Neural progenitor cell (in vitro differentiated cells): ENCODE measurements at places on chromosomes 5 and 9.

DNA sequence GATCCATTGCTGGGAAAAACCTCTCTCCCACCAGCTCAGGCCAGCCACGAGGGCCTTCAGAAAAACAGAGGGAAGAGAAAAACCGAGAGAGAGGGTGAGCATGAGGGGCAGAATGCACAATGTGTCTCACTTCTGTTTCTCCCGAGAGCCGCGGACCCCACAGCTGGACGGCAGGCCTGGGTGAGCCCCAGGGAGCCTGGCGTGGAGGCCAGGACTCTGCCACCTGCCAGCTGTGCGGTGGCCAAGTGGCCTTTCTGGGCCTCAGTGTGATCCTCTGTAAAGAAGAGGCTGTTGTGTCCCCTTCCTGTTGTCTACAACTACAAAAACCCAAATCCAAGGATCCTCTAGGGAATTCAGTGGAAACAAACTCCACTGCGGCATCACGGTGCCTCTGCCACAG lies 179.3 kb downstream of the PAX5 start:
- DNase-seq: no peak

- DNase-seq: no peak
Measured at GRCh38 chr5:153187503-153187902, 303.0 kb upstream of the GRIA1 start.

DNA sequence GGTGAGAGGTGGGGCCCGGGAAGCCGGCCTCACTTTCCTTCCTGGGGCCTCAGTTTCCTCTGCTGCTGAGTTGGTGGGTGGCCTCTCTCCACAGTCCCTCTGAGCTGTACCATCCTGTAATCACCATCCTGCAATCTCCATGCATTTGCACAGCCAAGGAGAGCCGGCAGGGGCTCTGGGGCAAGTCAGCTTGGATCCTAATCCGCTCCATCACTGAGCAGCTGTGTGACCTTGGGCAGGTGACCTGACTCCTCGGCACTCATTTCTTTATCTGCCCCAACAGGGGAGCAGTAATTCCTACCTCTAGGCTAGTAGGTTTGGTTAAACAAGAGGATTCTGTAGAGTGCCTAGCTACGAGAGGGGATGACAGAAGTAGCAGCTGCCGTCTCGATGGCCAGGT lies 88.2 kb upstream of the ZNF618 start:
- DNase-seq: peak; percentile 56

- DNase-seq: peak; percentile 69
Measured at GRCh38 chr5:138752341-138752950, 779 bp upstream of the CTNNA1 start.

DNA sequence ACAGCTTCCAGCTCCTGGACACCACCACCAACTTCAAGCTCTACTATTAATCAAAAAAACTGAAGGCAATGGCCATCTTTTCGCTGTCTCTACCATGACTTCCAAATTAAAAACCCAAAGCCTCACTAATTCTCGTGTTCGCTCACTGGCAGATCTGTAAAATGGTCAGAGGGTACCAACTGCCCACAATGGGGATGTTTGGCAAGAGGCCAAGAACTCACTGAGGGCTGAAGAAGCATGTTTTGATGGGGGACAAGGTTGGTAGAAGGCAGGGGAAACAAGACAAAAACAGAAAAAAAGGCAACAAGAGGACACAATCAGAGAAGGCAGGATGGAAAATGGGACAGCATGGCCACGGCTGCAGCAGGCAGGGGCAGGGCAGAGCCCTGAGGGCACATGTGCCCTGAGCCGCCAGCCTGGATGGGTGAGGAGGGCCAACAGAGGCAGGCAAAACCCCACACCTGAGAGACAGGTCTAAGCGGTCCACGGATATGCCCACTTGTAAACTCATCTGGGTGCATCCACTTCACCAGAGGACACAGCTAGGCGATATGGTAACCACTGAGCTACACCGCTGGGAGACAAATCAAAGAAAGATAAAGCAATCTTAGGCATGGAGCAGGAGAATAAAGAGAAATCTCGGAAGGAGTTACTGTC lies 50.3 kb downstream of the PFDN1 start:
- DNase-seq: no peak

DNA sequence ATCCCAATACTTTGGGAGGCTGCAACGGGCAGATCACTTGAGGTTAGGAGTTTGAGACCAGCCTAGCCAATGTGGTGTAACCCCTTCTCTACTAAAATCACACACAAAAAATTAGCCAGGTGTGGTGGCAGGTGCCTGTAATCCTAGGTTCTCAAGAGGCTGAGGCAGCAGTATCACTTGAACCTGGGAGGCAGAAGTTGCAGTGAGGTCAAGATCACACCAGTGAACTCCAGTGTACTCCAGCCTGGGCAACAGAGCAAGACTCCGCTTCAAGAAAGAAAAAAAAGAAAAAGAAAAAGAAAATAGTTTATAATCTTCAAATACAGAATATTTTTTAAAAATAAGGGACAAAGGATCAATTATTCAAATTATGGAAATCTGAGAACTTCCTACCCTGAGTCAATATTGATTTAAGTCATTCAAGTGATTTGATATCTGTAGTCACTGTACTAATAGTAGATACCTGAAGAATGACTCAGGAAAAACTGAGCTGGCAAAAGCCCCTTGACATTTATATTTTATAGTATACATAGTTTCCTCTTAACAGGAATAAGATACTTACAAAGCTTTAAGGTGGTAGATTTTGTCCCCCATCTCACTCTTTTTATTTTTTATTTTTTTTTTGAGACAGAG lies 61.8 kb downstream of the PTBP3 start:
- DNase-seq: no peak

GRCh38 chr5:174145091-174145490 lies 99.6 kb downstream of the NSG2 start:
- DNase-seq: no peak

- DNase-seq: no peak
Measured at GRCh38 chr9:89212171-89212570, 33.6 kb upstream of the SHC3 start.

- no peak for DNase-seq
Measured at GRCh38 chr5:63987053-63987452, 24.8 kb upstream of the HTR1A start.

DNA sequence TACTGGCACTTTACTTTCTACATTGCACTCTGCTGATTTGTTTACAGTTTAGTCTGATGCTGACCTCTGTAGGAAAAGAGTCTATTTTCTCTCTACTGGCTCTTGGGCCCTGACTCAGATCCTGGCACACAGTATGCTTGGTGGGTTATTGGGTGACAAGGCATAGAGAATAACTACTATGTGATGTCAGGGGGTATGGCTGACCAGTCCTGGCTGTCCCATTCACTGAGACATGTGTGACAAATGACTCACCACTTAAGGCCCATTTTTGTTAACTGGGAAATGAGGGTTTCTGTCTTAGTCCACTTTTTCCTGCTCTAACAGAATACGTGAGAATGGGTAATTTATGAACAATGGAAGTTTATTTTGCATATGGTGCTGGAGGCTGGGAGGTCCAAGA lies 66.4 kb downstream of the DAPK1 start:
- no peak for DNase-seq

- no peak for DNase-seq
Measured at GRCh38 chr5:81222285-81222684, 10.8 kb upstream of the CKMT2 start.

- no peak for DNase-seq
Measured at GRCh38 chr9:75084081-75084672, 3.8 kb downstream of the NMRK1 start.

GRCh38 chr5:54341971-54342370 lies 31.6 kb upstream of the ARL15 start:
- DNase-seq: no peak

- DNase-seq: no peak
Measured at GRCh38 chr9:14433351-14434157, 119.6 kb upstream of the NFIB start.

GRCh38 chr9:1298046-1298445 lies 247.9 kb downstream of the DMRT2 start:
- no peak for DNase-seq

DNA sequence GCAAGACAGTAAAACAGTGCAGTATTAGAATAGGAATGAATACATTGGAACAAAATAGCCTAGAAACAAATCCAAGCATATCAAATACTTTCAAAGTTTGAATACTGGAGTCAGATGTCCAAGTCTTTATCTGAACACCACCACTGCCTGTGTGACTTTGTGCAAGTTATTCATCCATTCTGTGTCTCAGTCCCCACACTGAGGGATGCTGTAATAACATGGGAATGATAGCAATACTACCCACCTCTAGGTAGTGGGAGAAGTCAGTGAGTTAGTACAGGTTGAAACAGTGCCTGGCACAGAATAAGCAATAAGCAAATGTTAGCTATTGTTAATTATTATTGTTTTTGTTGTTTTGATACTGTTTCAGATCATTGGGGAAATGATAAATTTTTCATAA lies 130.9 kb downstream of the SUSD1 start:
- no peak for DNase-seq

- DNase-seq: no peak
Measured at GRCh38 chr5:1545805-1546355, 22.1 kb upstream of the LPCAT1 start.

GRCh38 chr9:84271531-84271900 lies 69.0 kb downstream of the SLC28A3 start:
- peak; percentile 94 for DNase-seq

DNA sequence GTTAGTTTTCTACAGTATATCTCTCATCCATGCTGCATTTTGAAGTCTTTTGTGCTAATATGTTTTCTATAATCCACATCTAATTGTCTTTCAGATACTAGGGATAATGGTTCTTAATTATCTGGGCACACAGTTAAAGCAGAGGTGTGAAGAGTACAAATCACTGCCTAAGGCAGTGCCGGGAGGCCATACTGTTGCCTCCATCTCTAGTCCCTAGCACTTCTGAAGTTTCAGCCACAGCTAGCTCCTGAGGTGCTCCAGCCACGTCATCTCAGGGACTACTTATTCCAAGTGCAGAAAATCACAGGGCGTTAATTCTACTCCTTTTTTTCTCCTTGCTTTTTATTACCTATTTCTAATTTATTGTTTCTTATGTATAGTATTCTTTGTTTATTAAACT lies 760.0 kb upstream of the FAM174A start:
- DNase-seq: peak; percentile 5

DNA sequence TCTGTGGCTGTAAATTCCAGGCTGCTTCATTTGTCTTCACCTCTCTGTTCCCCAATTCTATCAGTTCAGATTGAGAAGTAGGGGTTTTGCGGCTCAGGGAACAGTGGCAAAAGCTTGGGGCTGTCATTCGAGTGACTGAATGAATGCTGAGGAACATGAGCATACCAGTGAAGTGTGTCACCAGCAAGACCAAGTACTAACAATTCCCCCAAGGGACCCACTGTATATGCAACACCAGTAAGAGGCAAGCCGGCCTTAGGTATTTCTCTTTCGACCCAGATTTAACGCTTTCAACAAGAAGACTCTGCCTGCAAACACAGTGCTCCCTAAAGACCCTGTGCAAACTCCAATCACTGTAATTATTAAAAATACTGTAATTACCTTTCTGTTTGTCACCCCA lies 25.8 kb downstream of the KLHL3 start:
- no peak for DNase-seq

DNA sequence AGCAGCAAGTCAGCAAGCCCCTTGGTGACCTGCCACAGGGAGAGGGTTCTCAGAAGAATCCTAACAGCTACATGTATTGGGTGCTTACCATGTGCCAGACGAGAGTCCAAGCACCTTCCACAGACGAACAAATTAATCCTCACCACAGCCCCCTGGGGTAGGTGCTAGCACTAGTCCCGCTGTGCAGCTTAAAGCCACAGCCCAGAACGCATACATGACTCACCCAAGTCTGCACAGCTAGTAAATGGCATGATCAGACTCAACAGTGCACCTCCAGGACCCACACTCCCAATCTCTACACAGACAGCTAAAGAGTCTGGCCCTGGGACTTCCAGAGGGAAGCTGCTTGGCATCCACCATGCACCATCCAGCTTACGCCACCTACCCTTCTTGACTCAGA lies 111.5 kb downstream of the PAX5 start:
- DNase-seq: no peak

DNA sequence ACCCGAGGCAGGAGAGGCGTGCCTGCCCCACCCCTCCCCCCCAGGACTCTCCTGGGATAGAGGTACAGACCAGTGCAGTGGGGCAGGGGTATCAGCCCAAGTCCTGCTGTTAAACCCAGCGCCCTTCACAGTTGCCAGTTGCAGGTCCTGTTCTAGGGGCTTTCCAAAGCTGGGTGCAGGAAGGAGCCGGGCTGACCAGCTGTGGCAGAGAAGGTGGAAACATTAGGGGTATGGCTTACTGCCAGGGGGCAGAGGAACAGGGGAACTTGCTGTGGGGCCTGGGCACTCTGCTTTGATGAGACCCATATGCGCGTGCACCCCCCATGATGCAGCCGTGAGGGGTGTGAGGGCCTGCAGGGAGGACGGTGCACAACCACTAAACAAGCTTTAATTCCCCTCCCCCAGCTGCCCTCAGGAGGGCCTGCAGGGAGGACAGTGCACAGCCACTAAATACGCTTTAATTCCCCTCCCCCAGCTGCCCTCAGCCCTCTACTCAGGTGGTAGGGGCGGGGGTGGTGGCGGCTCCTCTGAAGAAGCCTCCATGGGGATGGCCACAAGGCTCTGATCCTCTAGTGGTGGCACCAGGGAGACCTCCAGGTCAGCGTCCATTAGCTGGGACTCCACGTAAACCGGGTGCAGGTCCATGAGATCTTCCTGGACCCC lies 766 bp upstream of the LRRC26 start:
- no peak for DNase-seq

- no peak for DNase-seq
Measured at GRCh38 chr9:111481885-111482636, 2.1 kb downstream of the ECPAS start.

- DNase-seq: no peak
Measured at GRCh38 chr5:1322036-1322900, 22.6 kb downstream of the CLPTM1L start.
